ENCODE measurements at places on chromosomes 2 and 18. TPM values are rescaled to one million over a fixed set of nuclear protein-coding genes. Genes with fewer than 3 reads are reported as not detected.

DNA sequence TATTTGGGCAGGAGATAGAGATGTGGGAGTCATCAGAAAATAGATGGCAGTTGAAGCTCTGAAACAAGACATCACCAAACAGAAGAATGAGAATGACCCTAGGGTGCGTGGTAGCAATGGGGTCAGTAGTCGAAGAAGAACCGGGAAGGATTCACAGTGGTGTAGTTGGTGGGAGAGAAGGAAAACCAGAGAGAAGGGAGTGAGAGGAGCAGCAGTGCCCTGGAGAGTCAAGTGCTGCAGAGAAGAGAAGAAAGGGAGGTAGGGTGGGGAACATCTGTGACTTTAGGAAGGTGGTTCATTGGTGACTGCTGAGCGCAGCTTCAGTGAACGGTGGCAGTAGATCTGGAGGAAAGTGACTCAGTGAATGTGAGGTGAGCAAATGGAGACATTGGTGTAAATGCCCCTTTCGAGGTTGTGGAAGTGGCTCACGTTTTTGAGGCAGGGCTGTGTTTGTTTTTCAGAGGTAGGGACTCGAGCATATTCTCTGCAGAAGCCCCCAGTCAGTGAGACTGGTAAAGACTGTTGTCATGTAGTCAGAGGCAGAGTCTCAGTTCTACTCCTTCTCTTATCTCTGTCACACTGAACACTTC lies 36.4 kb downstream of the CDC42EP3 start:
- peak overlapping the region; percentile 83 for H3K27ac ChIP-seq
- no peaks in the 10 kb centered on the region for H3K27me3 ChIP-seq
- peaks cover 2% of the 10 kb centered on the region for H3K36me3 ChIP-seq
- peaks cover 58% of the 10 kb centered on the region for H3K4me1 ChIP-seq
- DNase-seq: no peak
- H3K4me3 ChIP-seq: no peak overlapping the region

GRCh38 chr18:56458770-56459712 lies 179.4 kb downstream of the TXNL1 start:
- no peaks in the 10 kb centered on the region for H3K4me1 ChIP-seq
- no peaks in the 10 kb centered on the region for H3K27me3 ChIP-seq
- H3K4me3 ChIP-seq: no peak overlapping the region
- H3K36me3 ChIP-seq: no peaks in the 10 kb centered on the region

- H3K4me1 ChIP-seq: no peaks in the 10 kb centered on the region
- H3K4me3 ChIP-seq: no peak overlapping the region
- DNase-seq: peak; percentile 26
Measured at GRCh38 chr2:128252501-128252900, 66.2 kb downstream of the HS6ST1 start.

GRCh38 chr2:22536133-22536532 lies 848.8 kb upstream of the KLHL29 start:
- H3K4me1 ChIP-seq: no peaks in the 10 kb centered on the region
- H3K36me3 ChIP-seq: no peaks in the 10 kb centered on the region
- no peak overlapping the region for H3K4me3 ChIP-seq

- H3K4me1 ChIP-seq: peaks cover 7% of the 10 kb centered on the region
- H3K27ac ChIP-seq: no peak overlapping the region
- H3K27me3 ChIP-seq: no peaks in the 10 kb centered on the region
Measured at GRCh38 chr18:5973099-5973498, 77.8 kb upstream of the TMEM200C start.

- H3K27ac ChIP-seq: peak overlapping the region; percentile 94
- H3K36me3 ChIP-seq: peaks cover 9% of the 10 kb centered on the region
- H3K4me3 ChIP-seq: peak overlapping the region; percentile 90
- DNase-seq: peak; percentile 70
Measured at GRCh38 chr2:239264492-239264837, 136.4 kb downstream of the HDAC4 start.

DNA sequence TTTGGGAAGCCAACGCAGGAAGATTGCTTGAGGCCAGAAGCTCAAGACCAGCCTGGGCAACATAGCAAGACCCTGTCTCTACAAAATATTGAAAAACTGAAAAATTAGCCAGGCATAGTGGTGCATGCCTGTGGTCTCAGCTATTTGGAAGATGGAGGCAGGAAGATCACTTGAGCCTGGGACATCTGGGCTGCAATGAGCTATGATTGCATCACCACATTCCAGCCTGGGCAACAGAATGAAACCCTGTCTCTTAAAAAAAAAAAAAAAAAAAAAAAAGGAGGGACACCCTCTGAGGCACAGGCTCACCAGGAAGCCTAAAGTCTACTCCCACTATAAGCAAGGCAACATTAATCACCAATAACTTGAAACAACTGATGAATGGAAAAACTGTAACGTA lies 151.1 kb downstream of the CCDC148 start:
- no peaks in the 10 kb centered on the region for H3K4me1 ChIP-seq
- no peaks in the 10 kb centered on the region for H3K36me3 ChIP-seq
- H3K27me3 ChIP-seq: no peaks in the 10 kb centered on the region
- DNase-seq: no peak

DNA sequence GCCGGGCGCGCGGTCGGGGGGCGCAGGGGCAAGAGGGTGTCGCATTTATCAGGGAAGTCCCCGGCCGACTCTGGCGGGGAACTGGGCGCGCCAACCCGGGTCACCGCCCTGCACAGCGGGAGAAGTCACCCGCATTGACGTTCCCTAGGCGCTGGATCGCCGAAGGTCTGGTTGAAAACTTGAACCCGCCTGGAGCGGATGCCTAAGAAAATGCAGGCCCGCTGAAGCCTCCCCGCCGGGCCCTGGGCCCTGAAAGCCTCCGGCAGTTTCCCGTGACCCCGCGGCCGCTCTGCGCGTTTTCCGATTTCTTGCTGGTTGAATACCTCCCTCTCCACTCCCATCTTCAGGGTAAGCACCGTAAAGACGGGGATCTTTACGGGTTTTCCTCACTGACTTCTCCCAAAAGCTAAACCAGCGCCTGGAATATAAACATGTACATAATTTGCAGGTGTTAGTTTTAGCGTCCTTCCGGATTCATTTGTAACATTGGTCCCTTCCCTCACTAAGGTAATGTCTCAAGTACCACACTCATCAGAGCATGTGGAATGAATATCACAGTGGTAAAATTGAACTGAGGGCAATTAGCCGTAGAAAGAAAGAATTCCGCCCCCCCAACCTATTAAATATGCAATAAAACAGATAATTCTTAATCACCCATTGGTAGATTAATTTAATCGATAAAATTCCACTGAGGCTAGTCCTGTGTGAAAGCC lies 675 bp upstream of the SPIRE1 start:
- H3K27me3 ChIP-seq: peaks cover 20% of the 10 kb centered on the region
- peaks cover 23% of the 10 kb centered on the region for H3K4me1 ChIP-seq
- peak overlapping the region; percentile 62 for H3K4me3 ChIP-seq
- H3K27ac ChIP-seq: no peak overlapping the region
- peak; percentile 45 for DNase-seq
- H3K36me3 ChIP-seq: peaks cover 3% of the 10 kb centered on the region

- DNase-seq: no peak
- H3K27ac ChIP-seq: no peak overlapping the region
- peaks cover 3% of the 10 kb centered on the region for H3K36me3 ChIP-seq
- peaks cover 44% of the 10 kb centered on the region for H3K4me1 ChIP-seq
- no peak overlapping the region for H3K4me3 ChIP-seq
Measured at GRCh38 chr2:74037379-74037860, 52.7 kb downstream of the TET3 start.

- H3K36me3 ChIP-seq: no peaks in the 10 kb centered on the region
- no peak overlapping the region for H3K27ac ChIP-seq
- no peak for DNase-seq
- no peak overlapping the region for H3K4me3 ChIP-seq
Measured at GRCh38 chr2:220243571-220243970, 616.1 kb downstream of the SLC4A3 start.

- no peaks in the 10 kb centered on the region for H3K36me3 ChIP-seq
- H3K4me3 ChIP-seq: no peak overlapping the region
- no peak overlapping the region for H3K27ac ChIP-seq
- DNase-seq: no peak
- H3K27me3 ChIP-seq: peaks cover 2% of the 10 kb centered on the region
Measured at GRCh38 chr2:46891956-46892553, 23.6 kb downstream of the MCFD2 start.

DNA sequence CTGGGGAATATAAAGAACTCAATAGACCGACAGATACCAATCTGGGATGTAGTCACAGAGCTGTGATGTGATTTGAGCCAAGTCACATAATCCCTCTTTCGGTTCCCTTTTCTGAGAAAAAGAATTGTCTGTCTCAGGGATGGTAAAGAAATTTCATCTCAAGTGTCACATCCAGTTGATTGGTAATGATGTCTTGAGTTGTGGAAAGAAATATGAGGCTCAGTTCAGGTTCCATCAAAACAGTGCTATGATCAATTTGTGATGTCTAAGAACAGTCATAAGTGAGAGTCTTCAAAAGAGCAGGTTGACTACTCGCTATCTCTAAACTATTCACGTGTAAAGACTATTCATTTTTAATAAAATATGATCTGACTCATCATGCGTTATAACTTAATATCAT lies 223.3 kb downstream of the METTL4 start:
- no peak for DNase-seq
- H3K27me3 ChIP-seq: no peaks in the 10 kb centered on the region
- H3K36me3 ChIP-seq: no peaks in the 10 kb centered on the region
- no peak overlapping the region for H3K27ac ChIP-seq

GRCh38 chr2:158127380-158127804 lies 25.7 kb downstream of the UPP2 start:
- no peak overlapping the region for H3K27ac ChIP-seq
- no peaks in the 10 kb centered on the region for H3K36me3 ChIP-seq
- DNase-seq: no peak
- no peaks in the 10 kb centered on the region for H3K4me1 ChIP-seq
- H3K4me3 ChIP-seq: no peak overlapping the region

- H3K36me3 ChIP-seq: no peaks in the 10 kb centered on the region
- no peaks in the 10 kb centered on the region for H3K4me1 ChIP-seq
- no peak overlapping the region for H3K27ac ChIP-seq
- DNase-seq: no peak
- H3K27me3 ChIP-seq: no peaks in the 10 kb centered on the region
Measured at GRCh38 chr2:205545971-205546816, 136.1 kb upstream of the NRP2 start.

- H3K27ac ChIP-seq: no peak overlapping the region
- peaks cover 11% of the 10 kb centered on the region for H3K4me1 ChIP-seq
- no peak overlapping the region for H3K4me3 ChIP-seq
- H3K36me3 ChIP-seq: no peaks in the 10 kb centered on the region
- no peak for DNase-seq
Measured at GRCh38 chr2:207847098-207847806, 77.5 kb upstream of the FZD5 start.

DNA sequence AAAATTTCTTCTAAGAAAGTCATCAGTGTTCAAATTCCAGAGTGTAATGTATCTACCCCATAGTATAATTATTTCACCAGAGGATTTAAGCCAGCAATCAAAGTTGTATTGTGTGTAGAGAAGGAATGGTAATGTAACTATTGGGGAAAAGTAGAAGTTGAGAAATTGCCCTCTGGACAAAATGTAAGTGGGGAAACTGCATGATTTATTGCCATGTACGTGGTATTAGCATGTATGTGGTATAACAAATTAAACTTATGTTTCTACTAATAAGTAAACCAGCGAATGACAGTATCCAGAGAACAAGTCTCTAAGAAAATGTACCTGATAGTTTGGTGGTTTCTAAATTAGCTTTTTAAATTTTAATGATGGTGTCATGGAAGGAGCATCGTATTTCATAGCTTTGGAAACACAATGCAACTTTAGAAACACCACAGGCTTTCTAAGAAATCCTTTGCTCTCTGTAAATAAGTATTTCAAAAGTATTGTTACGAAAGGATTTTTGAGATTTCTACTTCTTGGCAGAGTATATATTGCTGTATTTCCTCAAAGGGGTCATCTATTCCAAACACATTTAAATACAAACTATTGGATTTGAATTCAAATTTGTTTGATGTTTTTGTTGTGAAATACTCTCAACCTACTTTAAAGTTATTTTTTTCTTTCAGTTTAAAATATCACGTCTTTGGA lies 1018.9 kb upstream of the ZEB2 start:
- no peaks in the 10 kb centered on the region for H3K36me3 ChIP-seq
- no peak for DNase-seq
- H3K27ac ChIP-seq: no peak overlapping the region
- no peak overlapping the region for H3K4me3 ChIP-seq

GRCh38 chr2:12862541-12862940 lies 145.8 kb downstream of the TRIB2 start:
- peaks cover 18% of the 10 kb centered on the region for H3K27me3 ChIP-seq
- DNase-seq: no peak
- peaks cover 38% of the 10 kb centered on the region for H3K36me3 ChIP-seq
- H3K27ac ChIP-seq: no peak overlapping the region
- no peak overlapping the region for H3K4me3 ChIP-seq

DNA sequence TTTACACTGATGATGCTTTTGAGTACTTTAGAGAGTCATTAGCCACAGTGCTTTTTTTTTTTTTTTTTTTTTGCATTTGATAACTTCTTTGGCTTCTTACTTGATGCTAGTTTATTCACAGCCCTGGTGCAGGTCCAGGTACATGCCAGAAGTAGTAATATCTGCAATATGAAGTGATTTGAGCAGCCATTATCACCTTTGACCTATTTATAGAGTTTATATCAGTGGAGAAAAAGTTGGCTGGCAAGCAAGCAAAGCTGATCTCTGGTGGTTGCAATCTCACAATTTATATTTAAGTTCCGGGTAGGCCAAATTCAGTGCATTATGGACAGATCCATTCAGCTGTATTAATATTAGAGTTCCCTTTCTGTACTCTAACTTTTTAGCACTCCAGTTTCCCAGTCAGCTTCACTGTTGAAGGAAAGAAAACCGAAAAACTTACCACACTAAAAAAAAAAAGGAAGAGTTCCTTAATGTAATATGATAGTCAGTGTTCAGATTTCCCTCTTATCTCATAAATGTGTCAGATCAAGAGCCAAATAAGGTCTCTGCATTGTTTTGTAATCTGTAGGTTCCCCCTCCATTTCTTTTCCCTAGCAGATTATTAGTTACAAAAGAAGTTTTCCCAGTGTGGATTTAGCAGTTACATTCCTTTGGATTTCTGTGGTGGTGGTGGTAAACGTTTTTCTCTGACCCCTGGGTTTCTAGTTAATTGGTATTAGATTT lies 78.6 kb downstream of the HAUS1 start:
- peaks cover 8% of the 10 kb centered on the region for H3K36me3 ChIP-seq
- no peak overlapping the region for H3K4me3 ChIP-seq
- DNase-seq: no peak
- no peak overlapping the region for H3K27ac ChIP-seq
- peaks cover 39% of the 10 kb centered on the region for H3K4me1 ChIP-seq

The M1AP gene
- not detected for total RNA-seq

The SERPINB10 gene
- total RNA-seq: 0.14 TPM

The DRC1 gene
- not detected for total RNA-seq

The CRYBA2 gene
- not detected for total RNA-seq

The FOSL2 gene
- total RNA-seq: 56.2 TPM

The NEUROD1 gene
- total RNA-seq: not detected

The CACNB4 gene
- 0.23 TPM for total RNA-seq

The APLF gene
- total RNA-seq: 3.0 TPM

The OTOS gene
- not detected for total RNA-seq

The TP53I3 gene
- total RNA-seq: 3.6 TPM

The CYS1 gene
- total RNA-seq: 0.75 TPM

The CPS1 gene
- total RNA-seq: 0.96 TPM

The COLEC12 gene
- total RNA-seq: not detected
